Naive thymus-derived CD4-positive, alpha-beta T cell (primary cell): ENCODE measurements at places on chromosomes 7 and 10.

DNA sequence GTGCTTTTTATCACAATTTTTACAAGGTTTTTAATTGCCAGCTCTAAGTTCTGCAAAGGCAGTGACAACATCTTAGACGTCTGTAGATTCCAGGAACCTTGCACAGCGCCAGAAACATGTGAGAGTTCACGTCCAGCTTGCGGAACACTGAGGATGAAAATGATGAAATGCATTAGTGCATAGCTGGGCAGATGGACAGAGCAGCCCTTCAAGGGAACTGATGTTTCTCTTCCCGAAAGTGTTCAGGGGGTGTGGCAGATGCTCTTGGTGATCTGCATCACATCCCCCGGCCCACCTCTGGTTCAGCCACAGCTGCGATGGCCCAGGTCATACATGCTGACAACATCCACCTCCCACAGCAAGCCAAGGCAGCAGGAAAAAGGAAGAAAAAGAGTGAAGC lies 40.9 kb downstream of the ITIH5 start:
- DNase-seq: no peak

DNA sequence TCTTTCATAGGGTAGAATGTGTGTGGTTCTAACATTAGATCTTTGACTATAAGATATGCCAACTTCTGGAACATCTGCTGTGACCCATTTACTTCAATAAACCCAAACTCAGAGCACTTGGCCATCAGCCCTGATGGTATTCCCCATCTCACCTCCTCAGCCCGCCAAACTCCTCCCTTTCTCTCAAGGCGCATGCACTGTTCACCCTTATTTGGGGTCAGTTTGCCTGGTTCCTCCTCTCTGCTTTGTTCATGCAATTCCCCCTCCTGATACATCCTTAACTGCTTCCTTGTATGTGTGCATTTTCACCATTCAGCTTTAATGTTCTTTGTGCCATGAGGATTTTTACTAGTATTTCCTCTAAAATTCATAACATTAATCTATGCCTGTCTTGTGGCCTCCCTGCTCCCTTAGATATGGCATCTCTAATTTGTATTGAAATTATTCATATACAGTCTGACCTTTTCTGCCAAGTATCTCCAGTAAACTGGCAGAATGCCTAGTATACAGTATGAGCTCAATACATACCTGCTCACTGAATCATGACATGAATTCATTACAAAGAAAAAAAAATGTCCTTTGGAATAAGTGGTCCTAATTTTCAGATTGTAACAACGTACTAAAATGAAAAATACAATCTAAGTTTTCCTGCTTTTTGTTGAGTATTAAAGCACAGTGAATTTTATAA lies 336.8 kb upstream of the IGFBP3 start:
- DNase-seq: no peak

DNA sequence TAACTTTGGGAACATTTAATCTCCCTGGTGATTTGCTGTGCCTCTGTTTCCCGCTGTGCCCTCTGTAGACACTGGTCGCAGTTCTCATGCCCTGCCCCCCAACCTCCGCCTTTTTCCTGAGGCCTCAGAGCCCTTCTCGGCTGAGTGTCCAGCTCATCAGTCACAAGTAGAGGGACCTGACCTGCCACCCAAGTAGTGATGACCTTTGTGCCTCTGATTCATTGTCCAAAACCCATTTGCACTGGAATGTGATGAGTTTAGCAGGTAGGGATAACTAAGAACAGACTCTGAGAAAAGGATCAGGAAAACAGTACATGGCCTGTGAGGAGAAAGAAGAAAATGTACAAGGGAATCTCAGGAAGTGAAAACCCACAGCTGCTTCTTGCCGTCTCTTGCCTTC lies 58.8 kb downstream of the LANCL2 start:
- DNase-seq: no peak

GRCh38 chr7:55493408-55493807 lies 78.9 kb downstream of the VOPP1 start:
- DNase-seq: no peak

- DNase-seq: no peak
Measured at GRCh38 chr10:22339761-22340328, 5.5 kb upstream of the SPAG6 start.

- no peak for DNase-seq
Measured at GRCh38 chr10:4372601-4373000, 453.4 kb upstream of the AKR1E2 start.

DNA sequence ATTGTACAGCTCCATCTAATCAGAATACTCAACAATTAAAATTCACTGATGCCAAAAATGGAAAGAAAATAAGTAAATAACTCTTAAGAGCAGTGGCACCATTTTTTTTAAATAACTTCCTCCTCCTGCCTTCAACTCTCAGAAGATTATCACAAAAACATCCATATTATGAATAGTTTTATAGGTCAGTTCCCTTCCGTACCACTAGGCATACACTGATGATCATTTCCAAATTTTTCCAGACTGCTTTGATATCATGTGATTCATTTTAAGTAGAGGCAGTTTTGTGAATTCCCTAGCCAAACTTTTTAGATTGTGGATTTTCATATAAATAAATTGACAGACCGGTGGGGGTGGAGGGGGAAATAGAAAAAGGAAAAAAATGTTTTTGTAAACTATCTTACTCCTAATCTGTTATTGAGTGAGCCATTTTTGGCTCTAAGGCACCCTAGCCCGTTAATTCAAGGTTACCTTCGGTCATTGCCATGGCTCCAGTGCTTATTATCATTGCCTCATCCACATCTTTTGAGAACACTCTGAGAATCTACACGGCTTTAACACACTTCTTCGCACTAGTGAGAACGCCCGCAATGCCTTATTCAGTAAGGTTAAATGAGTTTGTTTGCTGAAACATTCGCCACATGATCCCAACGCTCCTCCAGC lies 1.0 kb downstream of the FAM107B start:
- no peak for DNase-seq

DNA sequence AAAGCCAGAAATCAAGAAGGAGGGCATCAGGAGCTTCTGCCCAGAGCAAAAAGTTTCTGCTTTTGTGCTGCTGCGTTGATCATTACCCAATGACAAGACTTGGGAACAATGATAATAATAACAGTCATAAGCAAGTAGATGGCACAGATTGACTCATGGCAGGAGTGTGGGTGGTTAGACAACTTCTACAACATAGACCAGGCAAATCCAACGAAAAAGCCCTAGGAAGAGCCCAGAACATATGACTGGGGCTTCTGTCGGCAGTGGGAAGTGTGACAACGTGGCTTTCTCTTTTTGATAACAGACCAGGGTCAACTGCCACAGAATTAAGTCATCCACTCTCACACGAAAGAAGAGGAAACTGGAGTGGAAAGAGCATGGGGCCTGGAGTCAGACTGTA lies 85.4 kb upstream of the TRIL start:
- DNase-seq: no peak

GRCh38 chr10:14659626-14660196 lies 115.0 kb downstream of the FAM107B start:
- DNase-seq: no peak

DNA sequence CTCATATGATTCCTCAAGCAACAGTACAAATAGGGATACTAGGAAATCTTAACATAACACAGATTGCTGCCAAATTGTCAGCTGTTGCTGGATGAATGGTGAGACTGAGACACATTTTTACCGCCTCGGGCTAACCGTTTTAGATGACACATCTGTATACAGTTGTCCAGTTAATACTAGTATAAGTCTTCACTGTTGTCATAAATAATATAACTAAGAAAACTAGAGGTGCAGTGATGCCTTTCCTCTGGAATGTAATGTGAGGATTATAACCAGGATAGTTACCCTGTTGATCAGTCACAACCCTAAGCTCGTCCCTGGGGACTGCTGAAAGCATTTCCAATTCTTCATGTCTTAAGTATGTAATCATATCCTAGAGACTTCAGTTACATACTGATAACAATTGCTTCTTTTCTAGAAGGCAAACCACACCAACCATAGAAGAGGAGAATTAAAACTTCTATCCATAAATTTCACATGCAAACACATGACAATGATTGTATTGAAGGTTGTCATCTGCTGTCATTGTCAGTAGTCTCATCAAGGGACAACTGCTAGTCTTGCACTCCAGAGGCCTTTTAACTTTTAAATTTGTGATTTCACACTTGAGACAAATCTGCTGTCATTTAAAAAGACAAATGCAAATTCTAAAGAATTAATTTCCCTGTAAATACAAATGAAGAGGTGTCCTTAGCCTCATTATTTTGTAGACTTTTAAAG lies 100.4 kb upstream of the SEMA3D start:
- DNase-seq: no peak

- DNase-seq: no peak
Measured at GRCh38 chr10:69470463-69471384, 19.5 kb downstream of the TSPAN15 start.

DNA sequence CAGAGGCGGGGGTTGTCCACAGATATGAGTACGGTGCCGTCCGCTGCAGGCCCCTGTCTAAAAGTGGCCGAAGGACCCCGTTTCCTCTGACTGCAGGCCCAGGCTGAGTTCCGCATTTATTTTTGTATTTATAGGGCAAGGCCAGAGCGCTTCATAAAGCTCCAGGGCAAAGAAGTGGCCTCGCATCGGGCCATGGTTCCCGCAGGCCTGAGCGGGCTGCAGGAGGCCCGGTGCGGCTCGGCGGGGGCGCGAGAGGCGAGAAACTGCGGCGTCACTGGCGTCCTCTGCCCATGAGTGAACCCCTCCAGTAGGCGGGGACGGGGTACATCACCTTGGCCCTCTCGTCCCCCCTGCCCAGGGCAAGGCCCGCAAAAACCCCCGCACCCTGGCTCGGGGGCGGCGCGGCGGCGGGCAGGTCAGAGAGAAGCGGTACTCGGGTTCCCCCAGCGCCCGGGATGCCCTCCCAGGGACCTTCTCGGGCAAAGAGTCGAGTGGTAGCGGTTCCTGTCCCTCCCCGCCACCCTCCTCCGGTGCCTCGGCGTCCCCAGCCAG lies 355.7 kb downstream of the DNAJB6 start:
- no peak for DNase-seq

DNA sequence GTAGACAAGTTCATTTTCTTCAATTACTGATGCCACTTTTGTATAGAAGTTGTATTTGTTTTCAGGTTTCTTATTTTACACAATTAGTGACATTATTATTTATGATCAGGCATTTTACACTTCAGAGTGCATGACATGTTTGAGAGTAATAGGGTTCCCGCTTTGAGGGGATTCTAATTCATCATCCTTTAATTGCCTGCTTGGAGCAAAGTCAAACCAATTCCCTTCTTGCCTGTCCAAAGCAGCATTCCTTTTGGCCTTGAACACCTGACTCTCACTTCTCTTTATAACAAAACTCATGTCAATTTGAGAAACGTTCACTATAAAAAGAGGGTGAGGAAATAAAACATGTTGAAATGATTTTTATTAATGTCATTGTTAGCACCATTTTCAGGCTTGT lies 1149.4 kb downstream of the NXPH1 start:
- no peak for DNase-seq

- peak; percentile 59 for DNase-seq
Measured at GRCh38 chr10:119301397-119301796, 94.0 kb downstream of the GRK5 start.

- DNase-seq: no peak
Measured at GRCh38 chr10:22657024-22657423, 57.4 kb downstream of the PIP4K2A start.

DNA sequence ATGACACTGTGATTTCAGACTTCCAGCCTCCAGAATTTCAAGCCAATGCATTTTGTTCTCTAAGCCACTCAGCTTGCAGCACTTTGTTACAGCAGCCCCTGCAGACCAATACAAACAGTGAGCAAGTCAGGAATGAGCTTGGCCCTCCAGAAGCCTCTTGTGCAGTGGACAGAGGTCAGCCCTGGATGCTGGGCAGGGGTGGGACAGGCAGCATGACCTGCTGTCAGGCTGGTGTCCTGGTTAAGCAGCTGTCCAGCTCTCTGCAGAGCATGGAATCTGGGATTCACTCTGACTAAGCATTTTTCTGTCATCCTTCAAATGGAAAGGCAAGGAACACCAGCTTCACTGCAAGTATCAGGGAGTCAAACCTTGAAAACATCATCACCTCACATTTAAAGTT lies 85.5 kb upstream of the GDF10 start:
- DNase-seq: no peak

DNA sequence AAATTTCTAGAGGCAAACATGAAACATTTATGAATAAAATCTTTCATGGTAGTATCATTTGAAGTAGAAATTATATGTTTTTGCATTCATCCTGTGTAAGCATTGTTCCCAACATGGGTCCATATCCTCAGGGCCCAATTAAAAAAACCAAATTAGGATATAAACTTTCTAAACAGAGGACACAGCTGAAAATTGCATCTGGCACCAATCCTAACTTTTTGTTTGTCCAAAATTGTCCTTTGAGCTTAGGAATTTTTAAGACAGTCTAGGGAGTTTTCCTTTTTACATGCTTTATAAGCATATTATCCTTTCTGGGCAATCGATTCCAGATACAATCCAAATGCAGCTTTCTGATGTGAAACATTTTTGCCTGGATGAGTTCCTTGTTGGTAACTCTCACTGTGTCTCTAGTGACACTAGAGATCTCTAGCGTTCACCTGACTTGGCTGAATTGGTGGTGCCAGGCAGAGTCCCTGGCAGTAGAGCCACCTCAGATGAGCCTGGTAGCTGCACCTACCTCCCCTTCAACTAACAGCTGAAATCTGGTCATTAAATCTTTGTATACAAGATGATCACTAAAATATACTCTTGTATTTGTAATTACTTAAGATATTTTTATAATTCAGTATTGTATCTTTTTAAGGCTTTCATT lies 137.6 kb upstream of the SAMD8 start:
- DNase-seq: no peak

- DNase-seq: no peak
Measured at GRCh38 chr10:129438024-129438423, 29.0 kb upstream of the MGMT start.

- DNase-seq: no peak
Measured at GRCh38 chr7:16409777-16410176, 11.6 kb downstream of the CRPPA start.

DNA sequence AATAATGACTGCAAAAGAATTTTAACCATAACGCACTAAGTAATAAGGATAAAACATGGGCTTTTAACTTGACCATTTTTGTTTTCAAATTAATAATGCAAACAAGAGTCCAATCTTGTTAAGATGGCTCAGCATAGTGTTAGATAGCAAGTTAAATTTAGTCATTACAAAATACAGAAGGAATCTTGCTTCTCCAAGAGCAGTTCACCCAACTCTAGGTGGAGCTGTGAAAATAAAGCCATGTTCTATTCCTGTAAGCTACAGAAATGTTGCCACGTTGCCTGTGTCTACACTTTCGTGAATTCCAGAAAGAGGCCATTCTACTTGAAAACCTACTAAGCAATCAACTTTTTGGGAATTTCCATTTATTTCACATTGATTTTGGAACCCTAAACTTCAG lies 191.9 kb downstream of the SFMBT2 start:
- no peak for DNase-seq

GRCh38 chr7:113004726-113005454 lies 81.7 kb downstream of the GPR85 start:
- DNase-seq: no peak

- no peak for DNase-seq
Measured at GRCh38 chr10:112232670-112233069, 49.1 kb upstream of the GPAM start.

GRCh38 chr7:108581655-108582491 lies 12.2 kb downstream of the DNAJB9 start:
- no peak for DNase-seq

- no peak for DNase-seq
Measured at GRCh38 chr7:99990460-99990852, 14.6 kb upstream of the AZGP1 start.

- no peak for DNase-seq
Measured at GRCh38 chr10:17061418-17061817, 68.2 kb downstream of the CUBN start.

- DNase-seq: no peak
Measured at GRCh38 chr7:42961170-42961569, 29.0 kb downstream of the MRPL32 start.

- DNase-seq: no peak
Measured at GRCh38 chr10:107244122-107244521, 79.6 kb upstream of the SORCS1 start.
